Activated CD4-positive, alpha-beta T cell treated with anti-CD3 and anti-CD28 coated beads for 36 hours (primary cell): ENCODE measurements at places on chromosomes 7 and 10. TPM values are rescaled to one million over a fixed set of nuclear protein-coding genes. Genes with fewer than 3 reads are reported as not detected.

DNA sequence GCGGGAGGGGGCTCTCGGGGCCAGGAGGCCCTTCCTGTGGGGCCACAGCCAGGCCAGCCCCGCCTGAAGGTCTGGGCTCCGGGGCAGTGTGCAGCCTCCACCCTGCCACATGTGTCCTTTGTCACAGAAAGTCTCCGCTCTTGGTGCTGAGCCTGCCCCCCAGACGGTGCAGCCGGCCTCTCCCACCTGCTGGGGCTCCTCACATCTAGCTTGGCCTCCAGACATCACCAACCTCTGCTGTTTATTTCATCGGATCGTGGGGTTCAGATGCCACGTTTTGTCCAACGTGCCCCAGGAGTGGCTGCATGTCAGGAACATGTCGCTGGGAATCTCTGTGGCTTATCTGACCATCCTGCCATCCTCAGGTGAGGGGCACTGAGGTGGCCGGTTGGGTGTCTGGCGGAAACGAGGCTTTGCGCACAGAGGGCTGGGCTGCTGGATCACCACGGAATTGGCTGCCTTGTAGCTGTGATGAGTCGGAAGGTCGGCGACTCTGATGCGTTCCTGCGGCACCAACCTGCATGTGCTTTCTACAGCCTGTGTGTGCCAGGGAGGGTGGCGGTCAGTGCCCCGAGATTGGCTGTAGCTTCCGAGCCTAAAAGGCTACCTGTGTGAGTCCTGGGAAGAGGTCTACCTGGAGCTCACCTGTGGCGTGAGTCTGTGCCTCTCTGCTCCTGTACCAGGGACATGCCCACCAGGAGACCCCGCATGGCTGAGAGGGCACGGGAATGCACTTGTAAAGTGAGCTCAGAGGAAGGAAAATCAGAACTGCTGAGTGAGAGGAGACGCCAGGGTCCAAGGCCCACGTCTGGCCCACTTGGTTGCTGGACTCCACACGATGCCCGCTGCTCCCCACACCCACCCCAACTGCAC is 316.4 kb downstream of the DNAJB6 start:
- H3K4me3 ChIP-seq = no peak overlapping the region
- DNase-seq = no peak
- H3K27me3 ChIP-seq = no peaks in the 10 kb centered on the region
- H3K4me1 ChIP-seq = no peaks in the 10 kb centered on the region
- no peak overlapping the region for H3K27ac ChIP-seq

DNA sequence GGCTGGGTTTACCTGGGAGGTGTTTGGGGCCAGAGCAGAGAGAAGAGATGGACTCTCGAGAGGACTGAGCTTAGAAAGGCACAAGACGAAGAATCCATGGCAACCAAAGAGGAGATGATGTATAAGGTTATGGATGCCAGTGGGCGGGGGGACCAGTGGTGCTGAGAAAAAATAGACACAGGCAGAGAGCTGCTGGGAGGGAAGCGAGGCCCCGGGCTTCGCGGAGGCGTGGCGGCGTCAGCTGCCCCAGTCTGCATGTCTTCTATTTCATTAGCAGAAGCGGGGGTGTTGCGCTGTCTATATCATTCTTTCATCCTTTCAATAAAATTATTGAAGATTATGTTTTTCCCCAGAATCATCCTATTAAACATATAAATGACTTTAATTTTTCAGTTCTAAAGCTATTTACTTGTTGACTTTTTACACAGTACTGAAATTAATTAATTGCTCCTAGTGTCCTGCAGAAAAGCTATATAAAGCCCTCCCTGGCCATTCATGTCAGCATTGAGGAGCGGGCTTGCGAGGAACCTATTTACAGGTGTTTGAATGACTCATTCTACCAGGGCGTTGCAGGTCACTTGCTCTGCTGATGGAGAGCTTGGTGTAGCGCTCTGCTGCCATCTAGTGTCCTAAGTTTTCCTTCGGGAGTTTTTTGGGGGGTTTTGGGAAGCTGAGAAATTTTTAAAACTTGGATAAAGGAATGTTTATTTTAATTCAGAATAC is 42.9 kb upstream of the BHLHA15 start:
- peaks cover 5% of the 10 kb centered on the region for H3K4me1 ChIP-seq
- DNase-seq = peak; percentile 68
- H3K36me3 ChIP-seq = peaks cover 8% of the 10 kb centered on the region
- no peak overlapping the region for H3K27ac ChIP-seq

DNA sequence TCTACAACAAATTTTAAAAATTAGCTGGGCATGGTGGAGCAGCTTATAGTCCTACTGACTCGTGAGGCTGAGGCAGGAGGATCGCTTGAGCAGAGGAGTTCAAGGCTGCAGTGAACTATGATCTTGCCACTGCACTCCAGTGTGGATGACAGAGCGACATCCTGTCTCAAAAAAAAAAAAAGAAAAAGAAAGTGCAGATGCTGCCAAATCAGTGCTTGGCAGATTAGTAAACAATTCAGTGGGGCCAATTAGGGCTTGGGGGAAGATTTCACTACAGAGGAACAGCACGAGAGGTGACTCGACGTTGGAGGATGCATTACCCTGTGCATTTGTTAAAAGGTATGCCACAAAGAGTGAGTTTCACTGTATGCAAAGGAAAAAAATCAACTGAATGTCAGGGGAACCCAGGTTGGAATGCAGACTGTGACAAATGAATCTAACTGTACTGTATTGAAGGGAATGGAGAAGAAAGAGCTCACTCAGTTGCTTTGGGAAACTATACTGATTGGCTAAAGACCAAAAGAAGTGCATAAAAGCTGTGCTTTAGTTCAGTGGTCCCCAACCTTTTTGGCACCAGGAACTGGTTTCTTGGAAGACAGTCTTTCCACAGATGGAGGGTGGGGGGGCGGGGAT is 31.6 kb downstream of the GARIN1A start:
- no peaks in the 10 kb centered on the region for H3K36me3 ChIP-seq
- no peak for DNase-seq
- H3K4me1 ChIP-seq = peaks cover 4% of the 10 kb centered on the region
- H3K27ac ChIP-seq = no peak overlapping the region
- no peak overlapping the region for H3K4me3 ChIP-seq

Gene C10orf67
- total RNA-seq = 0.16 TPM

DNA sequence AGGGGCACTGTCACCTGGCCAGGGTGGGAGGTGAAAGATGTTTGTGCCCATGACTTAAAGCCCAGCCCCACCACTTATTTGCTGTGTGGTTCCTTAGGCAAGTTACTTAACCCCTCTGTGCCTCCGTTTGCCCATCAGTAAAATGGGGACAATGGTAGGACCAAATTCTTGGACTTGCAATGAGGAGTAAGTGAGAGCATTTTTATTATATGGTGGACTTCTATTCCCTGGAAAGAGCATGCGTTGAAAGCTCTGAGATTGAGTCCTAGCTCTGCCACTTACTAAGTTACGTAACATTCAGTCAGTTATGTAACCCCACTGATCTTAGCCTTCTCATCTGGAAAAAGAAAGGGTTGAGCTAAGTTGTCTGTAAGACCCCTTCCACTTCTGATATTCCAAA is 18.8 kb downstream of the VSIR start:
- H3K4me1 ChIP-seq = peaks cover 92% of the 10 kb centered on the region
- DNase-seq = no peak
- peak overlapping the region; percentile 80 for H3K27ac ChIP-seq
- no peaks in the 10 kb centered on the region for H3K27me3 ChIP-seq

DNA sequence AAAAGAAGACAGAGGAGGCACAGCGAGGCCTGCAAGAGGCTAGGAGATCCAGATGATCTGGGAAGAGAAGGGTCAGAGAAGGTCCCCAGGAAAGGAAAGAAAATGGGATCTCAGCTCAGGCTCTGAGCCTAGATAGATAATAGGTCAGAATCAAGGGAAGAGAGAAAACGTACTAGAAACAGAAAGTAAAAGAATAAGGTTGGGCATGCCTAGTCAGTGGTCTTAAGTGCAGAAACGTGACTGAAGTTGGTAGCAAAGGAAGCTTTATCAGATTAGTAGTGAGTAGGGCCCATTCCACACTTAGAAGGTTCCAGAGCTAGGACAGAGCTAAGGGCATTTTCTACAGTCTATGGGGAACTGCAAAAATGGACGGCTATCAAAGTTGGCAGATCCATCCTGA is 84.8 kb upstream of the ASAH2 start:
- H3K36me3 ChIP-seq = peaks cover 11% of the 10 kb centered on the region
- H3K27me3 ChIP-seq = no peaks in the 10 kb centered on the region
- no peak for DNase-seq
- H3K4me3 ChIP-seq = no peak overlapping the region
- H3K27ac ChIP-seq = no peak overlapping the region

Gene ZNF679
- not detected for total RNA-seq

DNA sequence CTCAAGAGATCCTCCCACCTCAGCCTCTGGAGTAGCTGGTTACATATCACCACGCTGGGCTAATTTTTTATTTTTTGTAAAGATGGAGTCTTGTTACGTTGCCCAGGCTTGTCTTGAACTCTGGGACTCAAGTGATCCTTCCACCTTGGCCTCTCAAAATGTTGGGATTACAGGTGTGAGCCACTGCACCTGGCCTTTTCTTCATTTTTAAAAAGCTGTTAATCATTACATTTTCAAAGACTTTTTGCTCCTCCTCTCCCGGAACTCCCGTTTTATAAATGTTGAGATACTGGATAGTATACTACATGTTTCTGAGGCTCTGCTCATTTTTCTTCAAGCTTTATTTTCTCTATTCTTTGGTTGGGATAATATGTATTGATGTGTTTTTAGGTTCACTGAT is 16.4 kb downstream of the AOAH start:
- H3K36me3 ChIP-seq = peaks cover 62% of the 10 kb centered on the region
- DNase-seq = no peak
- no peaks in the 10 kb centered on the region for H3K27me3 ChIP-seq

DNA sequence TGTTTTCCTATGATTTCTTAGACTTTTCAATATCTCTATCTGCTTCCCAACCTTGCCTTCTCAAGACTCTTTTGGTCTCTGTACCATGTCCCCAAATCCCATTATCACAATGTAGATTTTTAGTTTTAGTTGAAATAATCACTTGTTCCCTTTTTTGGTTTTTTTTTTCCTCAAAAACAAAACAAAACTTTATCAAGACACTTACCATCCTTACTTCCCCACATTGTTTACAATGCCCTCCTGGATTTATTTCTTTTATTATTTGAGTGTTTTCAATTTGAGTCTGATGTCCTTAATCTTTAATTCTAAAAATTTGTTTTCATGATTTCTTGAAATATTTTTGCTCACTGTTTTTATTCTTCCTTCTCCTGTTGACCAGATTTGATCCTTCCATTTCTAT is 112.6 kb downstream of the CPED1 start:
- no peak for DNase-seq
- no peak overlapping the region for H3K4me3 ChIP-seq
- H3K36me3 ChIP-seq = no peaks in the 10 kb centered on the region
- peaks cover 6% of the 10 kb centered on the region for H3K27me3 ChIP-seq

- H3K27ac ChIP-seq = no peak overlapping the region
- no peak overlapping the region for H3K4me3 ChIP-seq
- H3K27me3 ChIP-seq = peaks cover 18% of the 10 kb centered on the region
- DNase-seq = no peak
Observed at GRCh38 chr7:131673576-131673975, 117.1 kb upstream of the PODXL start.

Gene NEBL
- total RNA-seq = 0.04 TPM

- no peaks in the 10 kb centered on the region for H3K27me3 ChIP-seq
- peaks cover 52% of the 10 kb centered on the region for H3K4me1 ChIP-seq
- no peak for DNase-seq
- peak overlapping the region; percentile 83 for H3K4me3 ChIP-seq
- peak overlapping the region; percentile 86 for H3K27ac ChIP-seq
Observed at GRCh38 chr10:97333351-97333600, 1.3 kb downstream of the FRAT2 start.

Gene GRK5
- total RNA-seq = 24.8 TPM

DNA sequence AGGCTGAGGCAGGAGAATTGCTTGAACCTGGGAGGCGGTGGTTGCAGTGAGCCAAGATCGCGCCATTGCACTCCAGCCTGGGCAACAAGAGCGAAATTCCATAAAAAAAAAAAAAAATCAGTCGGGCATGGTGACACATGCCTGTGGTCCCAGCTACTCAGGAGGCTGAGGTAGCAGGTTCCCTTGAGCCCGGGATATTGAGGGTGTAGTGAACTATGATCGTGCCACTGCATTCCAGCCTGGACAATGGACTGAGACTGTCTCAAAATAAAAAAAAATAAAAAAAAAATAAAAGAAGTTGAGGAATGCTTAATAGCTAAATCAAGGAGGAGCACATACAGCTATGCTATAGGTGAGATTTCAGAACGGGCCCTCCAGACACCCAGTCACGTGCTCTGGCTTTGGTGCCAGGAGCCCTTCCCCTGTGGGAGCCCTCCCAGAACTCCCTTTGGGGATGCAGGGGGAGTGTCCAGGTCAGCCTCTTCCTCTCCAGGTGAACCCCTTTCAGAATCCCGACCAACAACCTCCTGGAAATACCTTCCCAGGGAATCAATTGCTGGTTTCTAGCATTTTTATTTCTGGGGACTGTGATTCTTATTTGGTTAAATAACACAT is 42.9 kb upstream of the CTBP2 start:
- H3K4me1 ChIP-seq = no peaks in the 10 kb centered on the region
- H3K27ac ChIP-seq = no peak overlapping the region
- DNase-seq = no peak
- peaks cover 12% of the 10 kb centered on the region for H3K27me3 ChIP-seq
- no peaks in the 10 kb centered on the region for H3K36me3 ChIP-seq
- no peak overlapping the region for H3K4me3 ChIP-seq

DNA sequence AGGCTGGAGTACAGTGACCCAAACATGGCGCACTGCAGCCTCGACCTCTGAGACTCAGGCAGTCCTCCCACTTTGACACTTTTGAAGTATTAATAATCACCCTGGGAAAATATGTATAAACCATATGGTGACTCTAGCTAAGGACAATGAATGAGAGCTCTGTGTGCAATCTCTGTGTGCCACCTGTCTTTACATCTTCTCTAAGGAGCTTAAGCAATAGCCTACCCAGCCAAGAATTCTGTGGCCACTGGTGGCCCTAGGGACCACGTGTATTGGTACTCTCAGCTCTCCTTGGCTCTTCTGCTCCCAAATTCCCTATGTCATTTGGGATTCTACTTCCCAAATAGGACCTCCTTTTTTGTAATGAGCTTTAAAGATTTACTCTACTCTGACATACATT is 23.7 kb downstream of the FGF8 start:
- peaks cover 6% of the 10 kb centered on the region for H3K27me3 ChIP-seq
- H3K4me3 ChIP-seq = no peak overlapping the region
- no peak for DNase-seq
- no peaks in the 10 kb centered on the region for H3K4me1 ChIP-seq
- H3K36me3 ChIP-seq = no peaks in the 10 kb centered on the region
- no peak overlapping the region for H3K27ac ChIP-seq

- peaks cover 10% of the 10 kb centered on the region for H3K4me1 ChIP-seq
- DNase-seq = no peak
- H3K27ac ChIP-seq = no peak overlapping the region
- H3K4me3 ChIP-seq = no peak overlapping the region
- H3K27me3 ChIP-seq = no peaks in the 10 kb centered on the region
- no peaks in the 10 kb centered on the region for H3K36me3 ChIP-seq
Observed at GRCh38 chr7:157616426-157616825, 279.6 kb downstream of the DNAJB6 start.

DNA sequence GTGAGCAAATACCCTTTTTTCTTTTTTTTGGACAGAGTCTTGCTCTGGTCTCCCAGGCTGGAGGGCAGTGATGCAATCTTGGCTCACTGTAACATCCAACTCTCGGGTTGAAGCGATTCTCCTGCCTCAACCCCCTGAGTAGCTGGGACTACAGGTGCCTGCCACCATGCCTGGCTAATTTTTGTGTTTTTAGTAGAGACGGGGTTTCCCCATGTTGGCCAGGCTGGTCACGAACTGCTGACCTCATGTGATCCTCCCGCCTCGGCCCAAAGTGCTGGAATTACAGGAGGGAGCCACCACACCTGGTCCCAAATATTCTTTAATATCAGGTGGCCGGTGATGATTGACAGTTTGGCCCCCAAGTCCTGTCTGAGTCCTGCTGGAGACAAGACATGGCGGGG is 6.6 kb downstream of the LAT2 start:
- no peaks in the 10 kb centered on the region for H3K27me3 ChIP-seq
- no peak overlapping the region for H3K4me3 ChIP-seq
- no peak overlapping the region for H3K27ac ChIP-seq
- DNase-seq = no peak
- peaks cover 14% of the 10 kb centered on the region for H3K4me1 ChIP-seq

Gene MYL10
- not detected for total RNA-seq
